ENCODE measurements at places on chromosomes 2 and 18. TPM values are rescaled to one million over a fixed set of nuclear protein-coding genes. Genes with fewer than 3 reads are reported as not detected.

- H3K36me3 ChIP-seq, result no peaks in the 10 kb centered on the region
- no peaks in the 10 kb centered on the region for H3K27me3 ChIP-seq
- no peak overlapping the region for H3K4me3 ChIP-seq
- DNase-seq, result peak; percentile 22
Measured at GRCh38 chr18:48605408-48605845, 66.6 kb downstream of the CTIF start.

- H3K36me3 ChIP-seq, result no peaks in the 10 kb centered on the region
- H3K4me1 ChIP-seq, result peaks cover 6% of the 10 kb centered on the region
- no peak overlapping the region for H3K4me3 ChIP-seq
Measured at GRCh38 chr2:55136138-55136541, 85.9 kb upstream of the RTN4 start.

GRCh38 chr18:75066021-75066880, 142.7 kb downstream of the PTGR3 start:
- H3K36me3 ChIP-seq, result peaks cover 5% of the 10 kb centered on the region
- H3K4me3 ChIP-seq, result no peak overlapping the region
- no peaks in the 10 kb centered on the region for H3K4me1 ChIP-seq
- no peak for DNase-seq

GRCh38 chr2:20326163-20326780, 24.4 kb downstream of the PUM2 start:
- H3K4me1 ChIP-seq, result peaks cover 4% of the 10 kb centered on the region
- DNase-seq, result peak; percentile 68
- no peak overlapping the region for H3K4me3 ChIP-seq
- H3K27me3 ChIP-seq, result no peaks in the 10 kb centered on the region
- peaks cover 5% of the 10 kb centered on the region for H3K36me3 ChIP-seq
- no peak overlapping the region for H3K27ac ChIP-seq

- no peak overlapping the region for H3K4me3 ChIP-seq
- H3K36me3 ChIP-seq, result no peaks in the 10 kb centered on the region
- peak overlapping the region; percentile 74 for H3K27ac ChIP-seq
- no peaks in the 10 kb centered on the region for H3K27me3 ChIP-seq
Measured at GRCh38 chr2:110741491-110741980, 9.2 kb downstream of the ACOXL start.

DNA sequence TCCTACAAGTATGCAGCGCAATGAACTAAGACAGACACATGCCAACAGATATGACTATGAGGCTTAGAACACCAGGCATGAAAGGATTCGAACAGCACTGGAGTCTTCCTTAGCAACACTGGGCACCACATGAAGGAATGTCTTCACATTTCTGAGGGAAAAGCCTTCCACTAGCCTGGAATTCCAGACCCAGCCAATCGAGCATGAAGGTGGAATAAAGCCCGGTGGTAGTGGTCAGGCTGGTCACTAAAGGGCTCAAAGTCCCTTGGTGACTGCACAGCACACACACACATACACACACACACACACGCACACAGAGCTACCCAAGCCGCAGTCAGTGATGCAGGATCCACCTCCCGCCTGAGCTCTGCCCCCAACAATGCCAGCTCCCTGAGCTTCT, 19.7 kb upstream of the SFXN5 start:
- H3K4me1 ChIP-seq, result no peaks in the 10 kb centered on the region
- no peak overlapping the region for H3K4me3 ChIP-seq
- no peak for DNase-seq
- H3K36me3 ChIP-seq, result no peaks in the 10 kb centered on the region
- no peaks in the 10 kb centered on the region for H3K27me3 ChIP-seq
- H3K27ac ChIP-seq, result no peak overlapping the region

- DNase-seq, result no peak
- no peaks in the 10 kb centered on the region for H3K36me3 ChIP-seq
- no peak overlapping the region for H3K27ac ChIP-seq
- H3K27me3 ChIP-seq, result no peaks in the 10 kb centered on the region
Measured at GRCh38 chr18:76075777-76076176, 419.3 kb downstream of the ZNF516 start.

- H3K4me3 ChIP-seq, result no peak overlapping the region
- H3K27me3 ChIP-seq, result no peaks in the 10 kb centered on the region
- peak overlapping the region; percentile 64 for H3K27ac ChIP-seq
- H3K36me3 ChIP-seq, result no peaks in the 10 kb centered on the region
- H3K4me1 ChIP-seq, result peaks cover 7% of the 10 kb centered on the region
Measured at GRCh38 chr2:64212801-64213321, 68.6 kb upstream of the PELI1 start.

GRCh38 chr2:2542316-2542715, 211.2 kb upstream of the MYT1L start:
- no peaks in the 10 kb centered on the region for H3K27me3 ChIP-seq
- no peak overlapping the region for H3K27ac ChIP-seq
- no peaks in the 10 kb centered on the region for H3K4me1 ChIP-seq
- no peak overlapping the region for H3K4me3 ChIP-seq
- no peaks in the 10 kb centered on the region for H3K36me3 ChIP-seq

DNA sequence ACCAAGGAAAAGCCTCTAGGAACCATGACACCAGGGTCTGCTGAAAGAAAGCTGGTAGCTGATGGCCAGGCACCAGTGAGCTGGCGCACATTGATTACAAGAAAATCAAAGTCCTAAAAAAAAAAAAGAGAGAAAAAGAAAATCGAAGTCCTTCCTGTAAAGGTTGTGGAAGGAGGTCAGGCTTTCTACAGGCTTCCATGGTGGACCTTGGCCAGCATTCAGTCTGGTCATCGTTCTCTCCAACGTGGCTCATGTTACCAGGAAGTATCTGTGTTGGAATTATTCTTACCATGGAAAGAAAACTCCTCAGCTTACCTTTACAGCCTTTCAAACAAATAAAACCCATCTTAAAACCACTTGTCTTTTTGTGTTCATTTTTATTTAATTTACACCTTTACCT, 65.6 kb downstream of the CYB5A start:
- no peak overlapping the region for H3K4me3 ChIP-seq
- no peaks in the 10 kb centered on the region for H3K36me3 ChIP-seq
- H3K27ac ChIP-seq, result no peak overlapping the region

- H3K4me3 ChIP-seq, result no peak overlapping the region
- no peak for DNase-seq
- no peaks in the 10 kb centered on the region for H3K27me3 ChIP-seq
- H3K4me1 ChIP-seq, result peaks cover 1% of the 10 kb centered on the region
- H3K36me3 ChIP-seq, result no peaks in the 10 kb centered on the region
Measured at GRCh38 chr2:112709703-112710102, 11.1 kb upstream of the NT5DC4 start.

- H3K4me3 ChIP-seq, result no peak overlapping the region
- peaks cover 11% of the 10 kb centered on the region for H3K4me1 ChIP-seq
- no peaks in the 10 kb centered on the region for H3K36me3 ChIP-seq
- H3K27ac ChIP-seq, result peak overlapping the region; percentile 49
- DNase-seq, result no peak
Measured at GRCh38 chr2:46277431-46278190, 19.6 kb upstream of the EPAS1 start.

DNA sequence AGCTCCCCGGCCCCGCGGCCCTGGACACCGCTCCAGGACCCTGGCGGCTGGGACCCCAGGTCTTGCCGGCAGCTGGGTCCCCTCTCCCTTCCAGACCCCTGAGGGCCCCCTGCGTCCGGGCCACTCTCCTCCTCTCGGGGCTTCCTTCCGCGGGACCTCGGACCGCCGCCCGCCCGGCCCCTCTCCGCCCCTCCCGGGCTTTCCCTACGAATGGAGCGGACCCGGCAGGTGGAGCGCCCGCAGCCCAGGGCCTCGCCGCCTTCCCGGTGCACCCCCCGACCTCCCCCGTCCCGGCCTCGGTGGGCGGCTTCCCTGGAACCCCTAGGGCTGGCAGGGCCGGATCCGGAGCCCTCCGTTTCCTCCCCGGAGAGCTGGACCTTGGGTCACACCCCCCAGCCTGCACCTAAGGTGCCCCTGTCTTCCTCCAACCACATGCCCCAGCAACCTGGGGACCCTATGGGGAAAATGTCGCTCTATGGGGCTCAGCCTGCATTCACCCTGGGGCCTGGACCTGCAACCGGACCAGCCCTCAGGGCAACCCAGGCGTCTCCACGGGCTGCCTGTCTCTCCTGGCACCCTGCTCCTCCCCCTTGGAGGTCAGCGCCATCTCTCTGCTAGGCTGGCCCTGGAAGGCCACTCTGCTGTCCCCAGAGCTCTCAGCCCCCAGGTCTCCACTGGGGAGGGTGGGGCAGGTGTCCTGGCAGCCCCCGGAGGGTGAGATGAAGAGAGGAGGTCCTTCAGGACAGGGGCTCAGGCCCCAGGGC, 730 bp downstream of the B3GNT7 start:
- H3K27me3 ChIP-seq, result no peaks in the 10 kb centered on the region
- peaks cover 26% of the 10 kb centered on the region for H3K4me1 ChIP-seq
- no peak for DNase-seq
- H3K4me3 ChIP-seq, result peak overlapping the region; percentile 51
- H3K27ac ChIP-seq, result no peak overlapping the region

DNA sequence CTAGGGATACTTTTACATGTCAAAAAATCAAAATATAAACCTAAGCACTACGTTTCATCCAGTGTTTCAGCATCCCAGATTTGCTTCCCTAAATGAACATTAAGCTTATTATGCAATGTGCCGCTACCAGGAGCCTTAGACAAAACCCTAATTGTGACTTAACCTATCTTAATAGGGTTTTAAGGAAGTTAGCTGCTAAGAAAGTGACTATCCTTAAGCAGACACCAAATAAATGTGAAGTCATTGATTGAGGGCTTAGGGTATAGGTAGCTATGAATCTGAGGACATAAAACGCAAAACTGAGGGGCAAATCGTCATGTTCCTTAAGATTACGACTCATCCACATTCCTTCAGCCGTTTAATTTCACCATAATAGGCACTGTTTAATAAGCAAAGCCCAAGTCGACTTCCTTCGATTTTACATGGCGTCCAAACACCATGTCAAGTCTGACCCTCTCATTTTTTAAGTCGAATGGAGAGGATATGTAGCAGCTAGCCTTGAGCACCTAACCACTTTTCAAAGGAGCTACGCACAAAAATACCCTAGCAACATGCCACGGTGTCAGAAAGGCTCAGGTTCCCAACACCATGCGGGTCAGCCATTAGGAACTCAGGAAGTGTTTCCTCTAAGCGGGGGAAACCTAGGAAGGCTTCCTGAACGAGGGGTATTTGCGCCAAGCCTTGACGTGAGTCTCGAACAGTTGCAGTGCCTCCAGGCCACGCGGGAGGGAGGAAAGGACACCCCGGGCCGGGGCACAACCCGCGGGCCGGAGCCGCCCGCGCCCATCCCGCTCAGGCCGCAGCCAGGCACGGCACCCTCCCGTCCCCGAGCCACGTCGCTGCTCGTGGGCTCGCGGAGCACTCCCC, 1.0 kb downstream of the HDLBP start:
- H3K27ac ChIP-seq, result peak overlapping the region; percentile 98
- peaks cover 6% of the 10 kb centered on the region for H3K36me3 ChIP-seq
- no peak for DNase-seq
- no peaks in the 10 kb centered on the region for H3K27me3 ChIP-seq
- peaks cover 21% of the 10 kb centered on the region for H3K4me1 ChIP-seq

- H3K27ac ChIP-seq, result no peak overlapping the region
- DNase-seq, result no peak
- no peak overlapping the region for H3K4me3 ChIP-seq
- H3K36me3 ChIP-seq, result no peaks in the 10 kb centered on the region
- H3K27me3 ChIP-seq, result no peaks in the 10 kb centered on the region
Measured at GRCh38 chr2:30398084-30398873, 48.8 kb upstream of the LCLAT1 start.

Gene SERPINB12
- total RNA-seq, result not detected

Gene CFAP221
- 42.4 TPM for total RNA-seq

Gene ADRA2B
- total RNA-seq, result 0.21 TPM

Gene PID1
- total RNA-seq, result 41.3 TPM

Gene CYBRD1
- total RNA-seq, result 66.1 TPM

Gene CNDP1
- total RNA-seq, result not detected

Gene EFR3B
- 5.6 TPM for total RNA-seq

Gene FLACC1
- total RNA-seq, result 8.0 TPM

Gene RFTN2
- total RNA-seq, result 3.2 TPM
